ENCODE measurements at places on chromosomes 5 and 9.

- peak; percentile 14 for DNase-seq
Measured at GRCh38 chr5:54905246-54905795, 80.1 kb downstream of the ESM1 start.

DNA sequence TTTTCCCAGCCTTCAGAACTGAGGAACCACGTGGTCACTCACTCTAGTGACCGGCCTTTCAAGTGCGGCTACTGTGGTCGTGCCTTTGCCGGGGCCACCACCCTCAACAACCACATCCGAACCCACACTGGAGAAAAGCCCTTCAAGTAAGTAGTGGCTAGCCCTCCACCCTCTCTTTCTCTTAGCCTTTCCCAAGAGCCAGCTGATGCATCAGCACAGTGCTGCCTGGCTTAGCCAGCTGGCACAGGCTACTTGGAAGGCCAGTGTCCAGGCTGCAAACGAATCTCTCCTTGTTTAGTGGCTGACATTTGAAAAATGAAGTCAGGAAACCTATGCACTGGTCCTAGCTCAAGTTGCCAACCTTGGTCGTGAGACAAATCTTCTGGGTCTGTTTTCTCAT lies 91.1 kb downstream of the PRDM6 start:
- DNase-seq: no peak

DNA sequence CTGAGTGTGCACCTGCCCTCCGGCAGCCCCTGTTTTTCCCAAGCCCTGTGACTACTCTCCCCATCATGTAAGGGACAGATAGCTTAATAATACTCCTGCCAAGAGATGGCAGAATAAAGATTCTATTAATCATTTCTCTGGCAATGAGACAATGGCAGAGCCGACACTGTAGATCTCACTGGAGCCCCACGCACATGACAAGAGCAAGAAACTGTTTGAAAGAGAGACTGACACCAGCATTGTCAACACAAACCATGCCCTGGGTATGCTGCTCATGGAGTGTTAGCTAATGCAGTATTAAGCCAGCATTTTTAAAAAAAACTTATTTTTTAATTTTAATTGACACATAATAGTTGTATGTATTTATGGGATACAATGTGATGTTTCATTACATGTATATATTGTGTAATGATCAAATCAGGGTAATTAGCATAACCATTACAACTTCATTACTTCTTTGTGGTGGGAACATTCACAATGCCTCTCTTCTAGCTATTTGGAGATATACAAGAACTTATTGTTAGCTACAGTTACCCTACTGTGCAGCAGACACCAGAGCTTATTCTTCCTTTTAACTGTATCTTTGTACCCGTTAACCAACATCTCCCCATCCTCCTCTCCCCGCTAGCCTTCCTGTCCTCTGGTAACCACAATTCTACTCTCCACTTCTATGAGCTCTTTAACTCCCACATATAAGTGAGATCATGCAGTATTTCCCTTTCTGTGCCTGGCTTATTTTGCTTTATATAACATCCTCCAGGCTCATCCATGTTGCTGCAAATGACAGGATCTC lies 31.5 kb upstream of the SEMA4D start:
- no peak for DNase-seq

DNA sequence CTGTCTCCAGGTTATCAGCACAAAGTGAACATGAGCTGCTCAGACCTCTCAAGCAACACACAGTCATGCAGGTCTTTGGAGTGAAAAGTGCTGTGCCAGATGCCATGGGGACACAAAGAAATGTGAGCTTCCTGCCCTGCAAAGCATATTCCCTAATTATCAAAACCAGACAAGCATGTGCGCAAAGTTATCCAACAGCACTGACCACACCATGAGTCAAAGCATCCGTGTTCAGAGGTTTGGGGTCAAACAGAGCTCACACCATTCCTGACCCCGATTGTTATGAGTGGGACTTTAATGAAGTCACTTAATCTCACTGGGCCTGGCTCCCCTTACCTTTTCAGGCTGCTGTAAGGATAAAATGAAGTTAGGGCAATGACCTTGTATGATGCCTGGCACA lies 138.5 kb downstream of the SLIT3 start:
- DNase-seq: peak; percentile 64

DNA sequence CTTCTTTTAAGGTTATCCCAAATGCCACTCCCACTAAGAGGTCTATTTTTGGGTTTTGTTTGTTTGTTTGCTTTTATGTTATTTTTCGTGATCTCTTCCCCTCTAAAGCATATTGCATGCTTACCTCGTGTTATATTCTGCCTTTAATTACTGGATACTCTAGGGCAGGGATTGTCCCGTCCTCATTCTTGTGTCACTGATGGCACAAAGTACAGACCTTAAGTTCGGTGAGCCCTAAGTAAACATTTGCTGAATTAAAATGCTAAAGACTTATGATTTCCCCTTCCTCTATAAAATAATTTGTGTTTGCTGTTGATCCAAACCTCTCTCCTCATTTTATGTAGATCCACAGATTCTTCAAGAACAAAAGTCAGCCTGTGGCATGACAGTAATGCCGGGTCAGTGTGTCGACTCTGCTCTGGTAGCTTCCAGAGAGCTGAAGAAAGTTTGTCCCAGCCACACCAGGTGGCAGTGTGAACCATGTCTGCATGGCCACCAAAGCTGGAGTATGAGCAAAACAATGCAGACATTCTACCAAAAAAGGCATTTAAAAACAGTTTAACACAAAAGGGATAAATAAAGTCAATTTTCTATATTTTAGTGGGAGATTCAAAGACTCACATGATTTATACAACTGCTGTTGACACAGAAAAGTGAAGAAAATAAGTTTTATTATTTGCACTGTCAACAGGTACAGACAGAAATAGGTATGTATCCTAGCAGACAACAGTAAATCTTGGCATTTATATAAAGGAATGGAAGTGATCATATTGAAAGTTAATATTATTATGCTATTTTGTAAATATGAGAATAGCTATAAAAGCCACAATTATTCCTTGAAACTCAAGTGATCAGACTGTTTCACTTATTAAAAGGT lies 17.9 kb upstream of the POC5 start:
- peak; percentile 1 for DNase-seq

- DNase-seq: no peak
Measured at GRCh38 chr9:35695943-35696401, 6.2 kb upstream of the TPM2 start.

GRCh38 chr5:32123058-32123805 lies 50.9 kb downstream of the GOLPH3 start:
- DNase-seq: no peak

DNA sequence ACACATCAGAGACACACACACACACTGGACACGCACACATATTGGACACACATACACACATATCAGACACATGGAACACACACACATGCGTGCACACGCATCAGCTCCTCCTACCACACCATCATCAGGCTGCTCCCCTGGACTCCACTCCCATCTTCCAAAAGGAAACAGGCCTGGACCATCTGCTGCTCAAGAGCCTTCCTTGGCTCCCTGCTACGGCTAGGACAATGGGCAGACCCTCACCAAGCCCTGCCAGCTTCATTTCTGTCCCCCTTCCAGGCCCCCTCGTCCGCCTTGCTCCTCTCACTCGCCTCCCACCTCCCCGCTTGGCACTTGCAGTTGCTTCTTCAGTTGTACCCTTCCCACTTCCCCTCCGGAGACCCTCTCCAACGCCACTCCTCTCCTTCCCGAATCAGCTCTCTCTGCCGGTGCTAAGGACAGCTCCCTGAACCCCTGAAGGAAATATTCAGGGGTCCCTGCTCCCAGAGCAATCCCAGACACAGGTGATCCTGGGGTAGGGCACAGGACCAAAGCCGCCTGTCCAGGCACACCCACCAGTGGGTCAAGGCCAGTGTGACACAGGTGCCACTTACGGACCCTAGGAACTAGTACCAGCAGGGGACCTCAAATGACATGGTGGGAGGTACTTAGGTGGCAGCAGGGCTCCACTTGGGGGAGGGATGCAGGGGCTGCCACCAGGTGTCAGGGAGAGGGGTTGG lies 12.1 kb upstream of the LAMC3 start:
- no peak for DNase-seq

- no peak for DNase-seq
Measured at GRCh38 chr5:67678594-67678993, 482.0 kb upstream of the CD180 start.

DNA sequence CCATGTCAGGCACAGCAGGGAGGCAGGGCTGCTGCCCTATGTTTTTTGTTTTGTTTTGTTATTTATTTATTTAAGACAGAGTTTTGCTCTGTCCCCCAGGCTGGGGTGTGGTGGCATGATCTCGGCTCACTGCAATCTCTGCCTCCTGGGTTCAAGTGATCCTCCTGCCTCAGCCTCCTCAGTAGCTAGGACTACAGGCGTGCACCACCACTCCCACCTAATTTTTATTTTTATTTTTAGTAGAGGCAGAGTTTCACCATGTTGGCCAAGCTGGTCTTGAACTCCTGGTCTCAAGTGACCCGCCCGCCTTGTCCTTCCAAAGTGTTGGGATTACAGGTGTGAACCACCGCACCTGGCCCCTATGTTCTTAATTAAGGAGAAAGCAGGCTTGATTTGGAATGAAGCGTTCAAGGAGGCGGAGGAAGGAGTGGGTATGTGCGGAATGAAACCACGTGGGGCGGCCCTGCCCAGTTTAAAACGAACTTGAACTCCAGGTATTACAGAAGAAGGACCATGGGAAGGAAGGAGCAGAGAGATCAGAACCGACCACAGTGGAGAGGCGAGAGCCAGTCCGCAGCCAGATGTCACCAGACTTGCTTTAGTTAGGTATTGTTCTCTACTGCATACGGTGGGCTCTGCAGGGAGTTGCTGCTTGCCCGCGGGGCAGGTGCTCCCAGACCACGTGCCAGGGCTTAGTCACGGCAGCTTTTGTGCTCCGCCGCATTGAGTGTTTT lies 34.9 kb upstream of the EPB41L4B start:
- DNase-seq: no peak

- DNase-seq: no peak
Measured at GRCh38 chr5:61081741-61082140, 80.5 kb downstream of the SMIM15 start.

DNA sequence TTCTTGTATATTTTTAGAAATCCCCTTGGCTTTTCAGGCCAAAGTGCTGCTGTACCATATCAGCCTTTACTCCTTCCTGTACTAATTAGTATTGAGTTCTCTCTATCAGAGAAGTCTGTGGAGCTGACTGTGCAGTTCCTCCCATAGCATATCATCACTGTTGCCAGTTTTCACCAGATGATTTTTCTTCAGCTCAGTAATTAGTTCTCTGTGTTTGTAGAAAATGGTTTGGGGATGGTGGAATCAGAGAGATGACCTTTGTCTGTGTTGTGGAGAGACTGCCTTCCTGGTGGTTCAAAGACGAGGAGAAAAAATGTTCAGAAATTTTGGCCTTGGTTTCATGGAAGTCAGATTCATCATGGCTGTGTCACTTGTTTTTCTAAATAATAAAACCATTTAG lies 227.5 kb upstream of the ACTBL2 start:
- DNase-seq: peak; percentile 12

GRCh38 chr5:97163360-97163764 lies 19.7 kb downstream of the RIOK2 start:
- DNase-seq: peak; percentile 12

DNA sequence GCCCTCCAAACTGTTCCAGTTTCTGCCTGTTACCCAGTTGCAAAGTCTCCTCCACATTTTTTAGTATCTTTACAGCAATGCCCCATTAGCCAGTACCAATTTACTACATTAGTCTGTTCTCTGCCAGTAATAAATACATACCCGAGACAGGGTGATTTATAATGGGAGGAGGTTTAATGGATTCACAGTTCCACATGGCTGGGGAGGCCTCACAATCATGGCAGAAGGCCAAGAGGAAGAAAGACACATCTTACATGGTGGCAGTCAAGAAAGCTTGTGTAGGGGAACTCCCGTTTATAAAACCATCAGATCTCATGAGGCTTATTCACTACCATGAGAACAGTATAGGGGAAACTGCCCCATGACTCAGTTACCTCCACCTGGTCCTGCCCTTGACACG lies 600.7 kb upstream of the CDH6 start:
- DNase-seq: no peak

Measured in fibroblast of upper back skin (primary cell).